IMR-90 (cell line): ENCODE measurements at places on chromosomes 5 and 9.

DNA sequence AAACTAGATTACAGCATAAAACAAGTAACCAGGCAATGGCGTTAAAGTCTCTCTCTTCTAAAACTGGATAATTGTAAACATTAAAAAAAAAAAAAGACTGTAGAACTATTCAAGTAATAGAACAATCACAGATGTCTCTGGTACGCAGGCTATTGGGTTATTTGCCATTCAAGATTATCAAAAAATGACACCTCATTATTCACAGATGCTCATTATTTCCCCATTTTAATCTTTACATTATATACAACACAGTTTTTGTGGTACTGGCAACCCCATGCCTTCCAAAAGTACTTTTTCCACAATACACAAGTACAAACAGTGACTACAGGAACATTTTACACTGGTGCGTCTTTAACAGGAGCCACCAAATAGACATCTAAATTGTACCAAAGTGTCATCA lies 109.4 kb downstream of the ZNF608 start:
- DNase-seq, result no peak

DNA sequence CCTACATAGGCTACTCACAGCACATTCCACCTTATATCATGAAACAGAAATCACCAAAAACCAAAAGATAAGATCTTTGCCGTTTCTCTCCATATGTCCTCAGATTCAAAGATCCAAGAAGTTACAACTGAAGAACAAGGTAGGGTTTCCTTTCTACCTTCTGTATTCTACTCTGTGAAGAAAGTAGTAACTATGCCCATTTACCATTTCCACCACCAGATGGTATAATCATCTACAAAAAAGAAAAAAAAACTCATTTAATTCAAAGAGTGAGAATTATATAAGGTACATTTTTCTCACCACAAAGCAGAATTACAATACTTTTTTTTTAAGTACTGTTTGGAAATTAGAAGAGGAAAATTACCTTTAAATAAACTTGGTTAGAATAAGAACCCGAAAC lies 172.6 kb upstream of the PTGER4 start:
- no peak for DNase-seq

- no peak for DNase-seq
These were observed 19.5 kb downstream of the NCS1 start for GRCh38 chr9:130191749-130192120.

GRCh38 chr5:127957183-127957582 lies 126.4 kb upstream of the SLC12A2 start:
- DNase-seq, result peak; percentile 72

GRCh38 chr5:138905541-138905940 lies 30.4 kb upstream of the LRRTM2 start:
- DNase-seq, result peak; percentile 81

- DNase-seq, result no peak
These were observed 1850.0 kb upstream of the ACO1 start for GRCh38 chr9:30534455-30534854.
